WTC11 (cell line): ENCODE measurements at places on chromosomes 3 and 15. TPM values are rescaled to one million over a fixed set of nuclear protein-coding genes. Genes with fewer than 3 reads are reported as not detected.

DNA sequence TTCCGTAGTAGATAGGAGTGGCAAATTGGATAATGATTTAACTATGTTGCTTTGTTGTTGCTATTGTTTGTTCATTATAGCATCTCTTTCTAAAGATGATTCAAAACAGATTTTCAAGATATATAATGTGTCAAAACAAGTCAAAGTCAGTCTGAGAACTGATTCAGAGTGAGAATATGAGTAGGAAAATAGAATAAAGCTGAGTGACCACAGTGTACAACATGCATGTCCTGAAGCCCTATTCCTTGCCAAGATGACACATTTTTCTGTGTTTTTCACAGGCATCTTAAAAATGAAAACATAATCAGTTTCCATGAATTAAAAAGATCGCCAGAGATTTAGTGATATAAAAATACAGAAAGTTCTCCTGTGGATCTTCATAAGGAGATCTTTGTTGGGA lies 57.0 kb upstream of the THRB start:
- DNase-seq: no peak
- H3K4me1 ChIP-seq: no peaks in the 10 kb centered on the region
- H3K27ac ChIP-seq: no peak overlapping the region

- H3K4me3 ChIP-seq: no peak overlapping the region
- peak overlapping the region; percentile 38; the same call in 1 of the 2 replicates for H3K27ac ChIP-seq
- DNase-seq: no peak
- H3K27me3 ChIP-seq: no peaks in the 10 kb centered on the region
- H3K36me3 ChIP-seq: peaks cover 12% of the 10 kb centered on the region
These were observed 19.0 kb downstream of the MAPK6 start for GRCh38 chr15:52037889-52038505.

The SLC28A1 gene
- 0.14 to 0.16 TPM in 2 of 3 replicates, not detected in the other for total RNA-seq

DNA sequence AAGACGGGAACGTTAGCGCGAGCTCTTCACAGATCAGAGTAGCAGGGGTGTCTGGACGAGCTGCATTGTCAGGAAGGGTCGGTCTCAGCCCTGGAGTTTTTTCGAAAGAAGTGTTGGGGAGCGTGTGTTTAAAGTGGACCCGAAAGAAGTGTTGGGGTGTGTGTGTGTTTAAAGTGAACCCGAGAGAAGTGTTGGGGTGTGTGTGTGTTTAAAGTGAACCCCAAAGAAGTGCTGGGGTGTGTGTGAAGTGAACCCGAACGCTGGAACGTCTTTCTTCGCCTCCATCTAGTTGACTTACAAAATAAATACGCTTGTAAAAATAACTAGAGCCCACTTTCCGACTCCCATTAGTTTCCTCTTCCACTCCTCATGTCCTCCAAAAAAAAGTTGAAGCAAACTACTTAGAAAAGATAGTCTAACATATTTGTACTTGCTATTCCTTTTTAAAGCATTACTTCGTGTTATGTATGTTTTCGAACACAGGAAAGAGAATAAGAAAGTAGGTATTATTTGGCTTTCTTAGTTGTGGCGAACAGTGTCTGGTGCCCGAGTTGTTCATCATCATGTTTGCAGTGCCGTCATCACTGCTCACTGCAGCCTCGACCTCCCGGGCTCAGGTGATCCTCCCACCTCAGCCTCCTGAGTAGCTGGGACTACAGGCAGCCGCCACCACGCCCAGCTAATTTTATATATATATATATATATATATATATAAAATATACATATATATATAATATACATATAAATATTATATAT lies 1.0 kb downstream of the LRCH3 start:
- no peaks in the 10 kb centered on the region for H3K27me3 ChIP-seq
- peaks cover 21% of the 10 kb centered on the region for H3K4me1 ChIP-seq
- no peak for DNase-seq

The GCHFR gene
- 42.3 to 63.8 TPM (median 62.9 TPM) in 3 replicates for total RNA-seq

The SEMA3F gene
- total RNA-seq: 49.0 to 52.0 TPM (median 52.0 TPM) in 3 replicates

GRCh38 chr3:3851621-3852323 lies 52.5 kb downstream of the LRRN1 start:
- no peak overlapping the region for H3K4me3 ChIP-seq
- peak overlapping the region; percentile 57 for H3K27ac ChIP-seq
- no peaks in the 10 kb centered on the region for H3K27me3 ChIP-seq

The ACP3 gene
- 1.6 to 2.5 TPM (median 1.9 TPM) in 3 replicates for total RNA-seq

The ITIH1 gene
- total RNA-seq: 0.26 to 0.69 TPM (median 0.50 TPM) in 3 replicates

DNA sequence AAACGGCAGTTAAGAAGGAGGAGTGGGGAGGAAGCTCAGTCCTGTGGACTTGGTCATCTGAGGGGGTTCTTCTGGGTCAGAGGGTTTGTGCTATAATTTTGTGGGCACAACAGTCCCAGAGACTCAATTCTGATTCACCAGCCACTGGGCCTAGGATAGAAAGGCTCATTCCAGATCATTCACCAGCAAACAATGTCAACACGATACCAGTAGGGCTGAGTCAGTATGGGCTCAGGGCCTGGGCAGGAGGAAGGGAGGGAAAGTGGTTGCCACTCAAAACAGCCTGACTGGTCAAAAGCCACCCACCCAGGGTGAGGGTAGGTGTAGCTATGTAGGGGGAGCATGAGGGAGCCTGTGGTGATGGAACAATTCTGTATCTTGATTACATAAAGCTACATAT lies 86.9 kb upstream of the MEX3B start:
- no peak overlapping the region for H3K27ac ChIP-seq
- no peak for DNase-seq
- peaks cover 4% of the 10 kb centered on the region; the same call in 1 of the 2 replicates for H3K36me3 ChIP-seq
- H3K4me1 ChIP-seq: no peaks in the 10 kb centered on the region
- H3K4me3 ChIP-seq: no peak overlapping the region

DNA sequence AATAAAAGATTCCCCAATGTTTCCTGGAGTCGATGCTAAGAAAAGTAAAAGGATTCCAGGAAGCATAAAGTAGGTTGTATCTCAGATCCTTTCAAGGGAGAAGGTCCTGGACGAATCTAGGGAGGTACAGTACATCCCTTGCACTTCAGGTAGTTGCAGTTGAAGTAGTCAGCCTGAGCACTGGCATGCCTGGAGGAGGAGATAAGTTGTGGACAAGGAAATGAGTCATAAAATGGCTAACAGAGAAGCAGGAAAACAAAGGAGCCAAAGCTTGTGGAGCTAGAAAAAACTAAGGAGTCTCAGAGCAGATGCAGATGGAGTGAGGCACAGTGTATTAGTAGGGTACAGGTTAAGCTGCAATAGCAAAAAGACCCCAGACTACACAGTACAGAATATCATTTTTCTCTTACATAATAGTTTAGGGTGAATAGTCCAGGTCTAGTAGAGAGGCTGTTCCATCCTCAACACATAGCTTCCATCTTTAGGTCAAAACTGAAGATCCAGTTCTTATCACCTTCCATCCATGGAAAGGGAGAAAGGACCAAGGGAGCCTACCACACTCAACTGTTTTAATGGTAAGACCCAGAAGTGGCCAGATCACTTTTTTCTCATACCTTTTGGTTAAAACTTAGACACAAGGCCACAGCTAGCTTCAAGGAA lies 41.3 kb downstream of the COL6A5 start:
- no peaks in the 10 kb centered on the region for H3K27me3 ChIP-seq
- no peaks in the 10 kb centered on the region for H3K4me1 ChIP-seq
- no peak for DNase-seq
- H3K4me3 ChIP-seq: no peak overlapping the region
- H3K36me3 ChIP-seq: no peaks in the 10 kb centered on the region

The HDAC11 gene
- 11.5 to 12.5 TPM (median 12.0 TPM) in 3 replicates for total RNA-seq

DNA sequence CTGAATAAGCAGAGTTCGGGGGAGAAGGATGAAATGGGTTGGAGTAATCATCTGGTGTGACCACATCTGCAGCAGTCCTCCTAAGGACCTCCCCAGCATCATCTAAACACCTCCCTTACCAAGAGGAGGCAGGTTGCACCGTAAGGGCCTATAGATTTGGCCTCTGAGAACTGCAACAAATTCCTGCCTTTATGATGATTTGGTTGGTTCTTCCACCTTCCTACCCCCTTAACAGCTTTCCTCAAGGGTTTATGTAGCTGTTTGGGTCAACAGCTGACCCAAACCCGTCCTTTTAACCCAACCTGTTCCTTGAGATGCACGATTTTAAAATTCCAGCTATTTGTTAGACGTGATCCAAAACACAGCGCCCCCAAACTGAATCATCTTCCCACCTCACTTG lies 58.2 kb downstream of the AAGAB start:
- DNase-seq: no peak
- H3K4me1 ChIP-seq: peaks cover 16% of the 10 kb centered on the region
- no peaks in the 10 kb centered on the region for H3K27me3 ChIP-seq
- no peak overlapping the region for H3K4me3 ChIP-seq
- 0 out of 2 replicates have a peak overlapping the region, but pooled peaks have one; percentile 15 for H3K27ac ChIP-seq
- H3K36me3 ChIP-seq: peaks cover 13% of the 10 kb centered on the region

The IGDCC3 gene
- 49.2 to 53.5 TPM (median 53.5 TPM) in 3 replicates for total RNA-seq

DNA sequence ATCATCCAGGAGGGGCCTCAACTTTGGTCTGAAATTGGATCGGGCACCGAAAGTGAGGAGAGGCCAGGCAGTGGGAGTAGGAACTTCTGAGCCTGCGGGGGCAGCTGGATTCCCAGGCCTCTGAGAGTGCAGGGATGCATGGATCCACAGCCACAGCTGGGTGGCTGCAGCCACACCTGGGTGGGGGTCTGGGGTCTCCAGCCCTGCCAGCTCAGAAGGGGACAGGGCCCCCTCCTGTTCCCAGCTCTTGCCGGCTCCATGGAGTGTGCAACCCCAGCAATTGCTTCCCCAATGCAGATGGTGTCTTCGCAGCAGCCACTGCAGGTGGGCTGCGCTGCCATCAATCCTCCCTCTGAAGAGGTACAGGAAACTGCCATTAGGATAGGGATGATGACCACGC lies 123.7 kb downstream of the BCHE start:
- no peak overlapping the region for H3K4me3 ChIP-seq
- H3K4me1 ChIP-seq: no peaks in the 10 kb centered on the region
- DNase-seq: no peak
- H3K36me3 ChIP-seq: no peaks in the 10 kb centered on the region
- H3K27me3 ChIP-seq: no peaks in the 10 kb centered on the region

The CHRM5 gene
- not detected in 3 replicates for total RNA-seq

GRCh38 chr3:132486099-132486498 lies 68.8 kb downstream of the DNAJC13 start:
- no peak overlapping the region for H3K4me3 ChIP-seq
- no peak for DNase-seq
- no peaks in the 10 kb centered on the region for H3K4me1 ChIP-seq

The C2CD4B gene
- 0.82 to 1.3 TPM (median 0.96 TPM) in 3 replicates for total RNA-seq

GRCh38 chr15:31031471-31032067 lies 40.1 kb upstream of the MTMR10 start:
- H3K27me3 ChIP-seq: no peaks in the 10 kb centered on the region
- no peak for DNase-seq
- H3K27ac ChIP-seq: no peak overlapping the region
- peaks cover 11% of the 10 kb centered on the region for H3K4me1 ChIP-seq
- H3K36me3 ChIP-seq: no peaks in the 10 kb centered on the region

DNA sequence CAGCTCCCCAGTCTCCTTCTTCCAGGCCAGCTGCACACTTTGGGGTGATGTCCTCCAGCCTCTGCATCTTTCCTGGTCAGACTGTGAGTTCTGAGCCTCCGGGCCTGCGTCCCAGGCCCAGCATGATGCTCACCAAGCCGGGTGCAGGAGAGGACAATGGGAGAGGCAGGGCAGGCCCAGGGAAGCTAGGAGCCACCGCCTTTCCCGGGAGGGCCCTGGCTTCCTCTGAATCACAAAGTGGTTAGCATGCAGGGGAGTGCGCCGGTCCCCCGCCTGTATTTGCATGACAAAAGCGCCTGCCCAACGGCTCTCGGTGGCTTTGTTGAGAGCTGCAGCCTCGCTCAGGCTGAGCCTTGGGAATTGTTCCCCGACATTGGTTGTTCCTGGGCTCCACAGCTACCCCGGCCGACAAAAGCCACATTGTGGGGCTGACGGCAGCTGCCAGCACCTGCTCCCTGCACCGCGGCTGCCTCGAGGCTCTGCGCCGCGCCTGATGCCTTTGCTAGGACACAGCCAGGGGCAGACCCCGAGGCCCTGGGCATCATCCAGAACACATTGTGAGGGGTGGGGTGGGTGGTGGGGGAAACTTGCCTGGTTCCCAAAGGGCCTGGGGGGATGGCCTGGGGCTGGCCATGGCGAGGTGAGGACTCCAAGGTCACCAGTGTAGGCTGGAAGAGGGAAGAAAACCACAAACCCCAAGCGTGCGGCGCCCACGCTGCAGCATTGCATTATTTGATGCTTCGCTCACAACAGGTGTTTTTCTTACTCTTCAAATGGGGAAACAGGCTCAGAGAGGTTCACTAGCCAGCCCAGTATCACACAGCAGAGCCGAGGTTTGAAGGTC lies 20.0 kb upstream of the KLF13 start:
- H3K36me3 ChIP-seq: no peaks in the 10 kb centered on the region
- H3K4me3 ChIP-seq: peak overlapping the region; percentile 20
- peaks cover 5% of the 10 kb centered on the region for H3K27me3 ChIP-seq
- peak overlapping the region; percentile 95 for H3K27ac ChIP-seq
- DNase-seq: peak; percentile 96

DNA sequence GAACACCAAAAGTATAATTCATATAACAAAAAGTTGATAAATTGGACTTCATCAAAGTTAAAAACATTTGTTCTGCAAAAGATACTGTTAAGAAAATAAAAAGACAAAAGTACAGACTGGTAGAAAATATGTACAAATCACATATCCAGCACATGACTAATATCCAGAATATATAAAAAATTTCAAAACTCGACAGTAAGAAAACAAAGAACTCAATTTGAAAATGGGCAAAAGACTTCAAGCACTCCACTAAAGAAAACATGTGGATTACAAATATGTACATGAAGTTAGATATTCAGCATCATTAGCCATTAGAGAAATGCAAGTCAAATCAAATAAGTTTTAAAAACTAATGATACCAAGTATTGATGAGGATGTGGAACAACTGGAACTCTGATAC lies 6.7 kb downstream of the GK5 start:
- DNase-seq: no peak
- H3K4me3 ChIP-seq: no peak overlapping the region
- H3K27ac ChIP-seq: no peak overlapping the region
- no peaks in the 10 kb centered on the region for H3K27me3 ChIP-seq

The GOLGA6B gene
- total RNA-seq: 0.73 to 1.9 TPM (median 0.85 TPM) in 3 replicates

The ECT2 gene
- 80.9 to 97.7 TPM (median 84.3 TPM) in 3 replicates for total RNA-seq

GRCh38 chr15:52879904-52880303 lies 89.8 kb upstream of the ONECUT1 start:
- no peak overlapping the region for H3K27ac ChIP-seq
- H3K27me3 ChIP-seq: no peaks in the 10 kb centered on the region; the same call in 1 of the 2 replicates
- no peaks in the 10 kb centered on the region for H3K36me3 ChIP-seq

The ZPLD1 gene
- not detected in 3 replicates for total RNA-seq

The CFAP161 gene
- total RNA-seq: not detected in 3 replicates

GRCh38 chr3:107589454-107589853 lies 66.7 kb downstream of the BBX start:
- H3K4me3 ChIP-seq: no peak overlapping the region
- peaks cover 23% of the 10 kb centered on the region for H3K4me1 ChIP-seq
- DNase-seq: no peak
- H3K27me3 ChIP-seq: no peaks in the 10 kb centered on the region

DNA sequence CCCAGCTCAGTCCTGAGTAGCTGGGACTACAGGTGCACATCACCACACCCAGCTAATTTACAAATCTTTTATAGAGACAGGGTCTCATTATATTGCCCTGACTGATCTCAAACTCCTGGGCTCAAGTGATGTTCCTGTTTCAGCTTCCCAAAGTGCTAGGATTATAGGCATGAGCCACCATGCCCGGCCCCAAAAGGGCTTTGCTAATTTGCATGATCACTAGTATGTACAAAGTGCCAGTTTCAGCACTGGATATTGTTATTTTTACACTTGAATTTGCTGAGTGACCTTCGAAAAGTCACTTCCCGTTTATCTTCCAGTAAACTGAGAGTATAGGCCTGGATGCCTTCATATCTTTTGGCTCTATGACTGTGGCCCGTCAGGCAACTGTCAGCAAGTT lies 12.2 kb downstream of the CLN6 start:
- no peak overlapping the region for H3K4me3 ChIP-seq
- H3K27me3 ChIP-seq: no peaks in the 10 kb centered on the region
- DNase-seq: no peak
- H3K36me3 ChIP-seq: peaks cover 46% of the 10 kb centered on the region
- H3K4me1 ChIP-seq: no peaks in the 10 kb centered on the region

The GNL3 gene
- total RNA-seq: 131 to 180 TPM (median 133 TPM) in 3 replicates
